NCI-H2029 treated with DMSO at 0.1 percent for 48 hours (cell line): ENCODE measurements at places on chromosomes 1 and 21.

DNA sequence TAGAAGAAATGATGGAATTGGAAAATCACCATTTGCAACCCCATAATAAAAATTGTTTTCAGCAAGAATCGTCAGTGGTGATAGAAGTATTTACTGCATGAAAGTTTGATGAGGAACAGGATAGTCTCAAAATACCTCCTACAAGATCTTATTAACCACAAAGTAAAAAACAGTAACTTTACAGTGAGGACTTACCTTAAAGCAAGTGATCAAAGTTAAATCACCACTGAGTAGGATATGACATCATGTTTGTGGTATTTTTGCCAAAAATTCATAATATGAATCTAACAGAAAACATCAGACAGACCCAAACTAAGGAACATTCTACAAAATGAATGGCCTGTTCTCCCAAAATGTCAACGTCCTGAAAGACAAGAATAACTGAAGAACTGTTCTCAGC lies 19.9 kb downstream of the ALDH9A1 start:
- DNase-seq, result no peak

DNA sequence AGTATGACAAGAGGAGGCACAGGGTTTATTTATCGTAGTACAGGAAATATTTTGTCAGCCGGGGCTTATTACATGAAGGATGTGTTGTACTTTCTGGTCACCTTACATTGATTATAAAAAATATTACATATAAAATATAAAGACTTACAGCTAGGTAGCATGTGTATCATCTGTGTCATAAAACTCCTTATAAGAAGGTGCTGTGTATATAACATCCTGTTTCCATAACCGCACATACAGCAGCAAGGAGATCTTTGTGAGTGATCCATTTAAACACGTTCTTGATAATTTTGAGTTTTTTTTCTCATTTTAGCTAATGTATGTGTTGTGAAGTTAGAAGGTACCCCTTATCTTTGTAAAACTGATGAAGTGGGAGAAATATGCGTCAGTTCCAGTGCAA lies 60.1 kb downstream of the S100B start:
- no peak for DNase-seq

DNA sequence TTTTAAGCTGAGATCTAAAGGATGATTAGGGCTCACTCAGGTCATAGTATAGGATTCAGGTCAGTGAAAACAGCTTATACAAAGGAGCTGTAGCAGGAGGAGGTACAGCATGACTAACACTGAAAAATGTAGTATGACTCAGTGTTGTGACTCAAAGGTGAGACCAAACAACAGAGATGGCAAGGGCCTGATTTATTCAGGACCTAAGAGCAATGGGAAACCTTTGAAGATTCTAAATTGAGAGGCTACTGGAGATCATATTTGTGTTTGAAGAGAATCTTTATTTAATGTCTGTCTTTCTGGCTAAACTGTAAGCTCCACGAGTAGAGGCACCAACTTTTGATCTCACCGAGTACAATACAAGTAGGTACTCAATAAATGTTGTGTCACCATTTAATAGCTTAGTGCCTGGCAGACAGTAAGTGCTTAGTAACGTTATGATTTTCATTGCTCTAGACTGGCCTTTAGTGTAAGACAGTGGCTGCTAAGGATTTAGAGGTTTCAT lies 43.5 kb downstream of the PRKAA2 start:
- DNase-seq, result no peak

DNA sequence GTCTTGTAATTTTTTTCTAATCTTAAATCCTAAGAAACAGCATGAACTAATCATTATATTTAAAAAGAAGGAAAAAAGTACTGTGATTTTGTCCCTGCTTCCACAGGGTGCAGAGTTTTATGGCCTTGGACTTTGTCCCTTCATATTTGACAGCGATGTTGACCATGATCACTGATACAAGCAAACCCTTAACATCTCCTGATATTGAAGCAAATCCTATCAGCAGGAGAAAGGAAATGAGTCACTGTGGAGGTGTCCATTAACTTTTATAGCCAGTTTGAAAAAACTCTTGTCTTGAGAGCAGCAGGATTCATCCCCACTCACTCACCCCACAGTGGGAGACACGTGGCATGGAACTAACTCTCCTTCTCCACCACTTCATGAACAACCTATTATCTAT lies 5.1 kb upstream of the REG4 start:
- no peak for DNase-seq
